ENCODE measurements at places on chromosomes 16 and 17. TPM values are rescaled to one million over a fixed set of nuclear protein-coding genes. Genes with fewer than 3 reads are reported as not detected.

Gene ADAMTS18
- not detected for total RNA-seq

GRCh38 chr17:81132770-81133723 lies 32.3 kb upstream of the PVALEF start:
- H3K27ac ChIP-seq, result no peak overlapping the region
- H3K27me3 ChIP-seq, result no peaks in the 10 kb centered on the region
- no peaks in the 10 kb centered on the region for H3K4me1 ChIP-seq
- DNase-seq, result no peak
- no peak overlapping the region for H3K4me3 ChIP-seq

GRCh38 chr17:66549731-66550207 lies 247.4 kb downstream of the PRKCA start:
- H3K4me3 ChIP-seq, result no peak overlapping the region
- DNase-seq, result no peak
- H3K27me3 ChIP-seq, result no peaks in the 10 kb centered on the region
- H3K4me1 ChIP-seq, result peaks cover 19% of the 10 kb centered on the region

GRCh38 chr17:76278952-76279741 lies 14.0 kb downstream of the UBALD2 start:
- H3K4me1 ChIP-seq, result no peaks in the 10 kb centered on the region
- H3K36me3 ChIP-seq, result no peaks in the 10 kb centered on the region
- peak; percentile 93 for DNase-seq
- H3K27ac ChIP-seq, result no peak overlapping the region
- H3K27me3 ChIP-seq, result no peaks in the 10 kb centered on the region

GRCh38 chr16:78455861-78456260 lies 356.4 kb downstream of the WWOX start:
- no peak for DNase-seq
- H3K4me3 ChIP-seq, result no peak overlapping the region
- H3K4me1 ChIP-seq, result no peaks in the 10 kb centered on the region
- H3K27me3 ChIP-seq, result no peaks in the 10 kb centered on the region
- no peaks in the 10 kb centered on the region for H3K36me3 ChIP-seq

GRCh38 chr17:40139566-40140058 lies 725 bp upstream of the CASC3 start:
- peak overlapping the region; percentile 100 for H3K27ac ChIP-seq
- no peaks in the 10 kb centered on the region for H3K27me3 ChIP-seq
- H3K36me3 ChIP-seq, result peaks cover 32% of the 10 kb centered on the region
- peak overlapping the region; percentile 60 for H3K4me3 ChIP-seq

DNA sequence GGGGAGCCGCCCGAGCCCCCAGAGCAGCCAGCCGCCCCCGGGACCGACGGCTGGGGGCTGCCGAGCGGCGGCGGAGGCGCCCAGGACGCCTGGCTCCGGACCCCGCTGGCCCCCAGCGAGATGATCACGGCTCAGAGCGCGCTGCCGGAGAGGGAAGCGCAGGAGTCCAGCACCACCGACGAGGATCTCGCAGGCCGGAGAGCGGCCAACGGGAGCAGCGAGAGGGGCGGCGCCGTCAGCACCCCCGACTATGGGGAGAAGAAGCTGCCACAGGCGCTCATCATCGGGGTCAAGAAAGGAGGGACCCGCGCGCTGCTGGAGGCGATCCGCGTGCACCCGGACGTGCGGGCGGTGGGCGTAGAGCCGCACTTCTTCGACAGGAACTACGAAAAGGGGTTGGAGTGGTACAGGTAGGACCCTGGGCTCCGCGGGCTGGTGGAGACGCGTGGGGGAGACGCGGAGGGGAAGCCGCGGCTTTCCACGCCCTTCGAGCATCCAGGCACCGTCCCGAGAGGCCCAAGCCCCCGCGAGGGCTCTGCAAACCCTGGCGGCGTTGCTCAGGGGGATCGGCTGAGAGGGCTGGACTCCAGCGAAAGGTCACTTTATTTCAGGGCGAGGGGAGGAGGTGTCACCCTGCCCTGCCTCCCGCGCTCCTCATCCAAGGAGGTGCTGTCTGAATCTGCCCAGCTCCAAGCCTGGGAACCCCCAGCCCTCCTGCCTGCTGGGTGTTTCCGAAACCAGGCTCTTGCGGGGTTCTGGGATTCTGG lies 1.2 kb downstream of the HS3ST4 start:
- H3K36me3 ChIP-seq, result no peaks in the 10 kb centered on the region
- no peak for DNase-seq
- no peak overlapping the region for H3K27ac ChIP-seq
- H3K4me3 ChIP-seq, result peak overlapping the region; percentile 23
- H3K4me1 ChIP-seq, result no peaks in the 10 kb centered on the region

All from adrenal gland (tissue), 19 donors.